ENCODE measurements at places on chromosomes 6 and 20.

- no peak for DNase-seq
Measured at GRCh38 chr20:31587545-31588389, 17.3 kb upstream of the ID1 start.

- DNase-seq = no peak
Measured at GRCh38 chr6:125955973-125956372, 597 bp upstream of the HINT3 start.

GRCh38 chr20:53711333-53712211 lies 117.9 kb upstream of the ZNF217 start:
- DNase-seq = no peak

- DNase-seq = no peak
Measured at GRCh38 chr20:42604998-42605956, 584.4 kb downstream of the PTPRT start.

Measured in CD4-positive, alpha-beta memory T cell (primary cell).